Ammon's horn (tissue), 1 donor: ENCODE measurements at places on chromosomes 3 and 15.

DNA sequence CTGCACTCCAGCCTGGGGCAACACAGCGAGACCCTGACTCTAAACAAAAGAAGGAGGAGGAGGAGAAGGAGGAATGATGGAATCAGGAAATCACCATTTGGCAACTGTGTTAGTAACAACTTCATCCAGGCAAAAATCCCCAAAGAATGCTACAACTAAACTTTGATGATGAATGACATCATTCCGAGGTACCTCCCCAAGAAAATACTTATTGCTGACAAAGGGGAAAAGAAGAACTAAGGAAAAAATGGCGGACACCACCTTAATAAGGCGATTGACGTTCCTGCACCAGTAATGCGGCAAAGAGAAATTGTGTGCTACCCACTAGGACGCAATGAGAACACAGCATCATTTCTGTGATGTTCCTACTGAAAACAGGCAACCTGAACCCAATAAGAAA lies 78.2 kb upstream of the SLC6A11 start:
- no peak for DNase-seq

DNA sequence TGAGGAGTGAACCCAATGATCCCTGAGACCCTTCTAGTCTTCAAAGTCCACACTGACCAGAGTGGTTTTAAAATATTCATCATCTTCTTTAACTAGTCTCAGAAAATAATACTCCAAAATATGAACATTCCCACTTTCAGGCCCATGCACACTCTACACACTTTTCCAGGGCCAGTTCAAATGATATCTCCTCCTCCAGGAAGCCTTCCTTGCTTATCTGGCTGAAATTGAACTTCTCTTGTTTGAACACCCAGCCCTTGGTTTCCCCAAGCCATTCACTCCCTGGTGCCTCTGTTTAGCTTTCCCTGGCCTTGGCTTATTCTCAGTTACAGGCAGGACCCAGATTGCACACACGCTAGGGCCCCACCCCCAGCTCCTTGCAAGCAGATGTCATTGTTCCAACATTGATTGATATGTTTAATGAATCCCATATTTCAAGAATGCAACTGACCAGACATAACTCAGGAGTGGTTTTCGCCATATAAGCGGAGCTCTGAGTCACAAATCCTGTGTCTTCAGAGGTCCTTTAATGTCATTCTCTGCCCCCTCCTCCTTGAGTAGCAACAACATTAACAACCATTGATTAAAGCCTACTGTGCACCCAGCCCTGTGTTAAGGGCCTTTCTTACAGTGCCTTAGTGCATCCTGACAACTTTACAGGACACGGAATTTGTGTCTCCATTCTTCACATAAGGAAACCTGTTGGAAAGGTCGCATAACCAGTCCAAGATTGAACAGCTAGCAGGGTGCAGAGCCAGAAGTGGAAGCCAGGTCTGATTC lies 2.1 kb downstream of the ITGA11 start:
- no peak for DNase-seq

DNA sequence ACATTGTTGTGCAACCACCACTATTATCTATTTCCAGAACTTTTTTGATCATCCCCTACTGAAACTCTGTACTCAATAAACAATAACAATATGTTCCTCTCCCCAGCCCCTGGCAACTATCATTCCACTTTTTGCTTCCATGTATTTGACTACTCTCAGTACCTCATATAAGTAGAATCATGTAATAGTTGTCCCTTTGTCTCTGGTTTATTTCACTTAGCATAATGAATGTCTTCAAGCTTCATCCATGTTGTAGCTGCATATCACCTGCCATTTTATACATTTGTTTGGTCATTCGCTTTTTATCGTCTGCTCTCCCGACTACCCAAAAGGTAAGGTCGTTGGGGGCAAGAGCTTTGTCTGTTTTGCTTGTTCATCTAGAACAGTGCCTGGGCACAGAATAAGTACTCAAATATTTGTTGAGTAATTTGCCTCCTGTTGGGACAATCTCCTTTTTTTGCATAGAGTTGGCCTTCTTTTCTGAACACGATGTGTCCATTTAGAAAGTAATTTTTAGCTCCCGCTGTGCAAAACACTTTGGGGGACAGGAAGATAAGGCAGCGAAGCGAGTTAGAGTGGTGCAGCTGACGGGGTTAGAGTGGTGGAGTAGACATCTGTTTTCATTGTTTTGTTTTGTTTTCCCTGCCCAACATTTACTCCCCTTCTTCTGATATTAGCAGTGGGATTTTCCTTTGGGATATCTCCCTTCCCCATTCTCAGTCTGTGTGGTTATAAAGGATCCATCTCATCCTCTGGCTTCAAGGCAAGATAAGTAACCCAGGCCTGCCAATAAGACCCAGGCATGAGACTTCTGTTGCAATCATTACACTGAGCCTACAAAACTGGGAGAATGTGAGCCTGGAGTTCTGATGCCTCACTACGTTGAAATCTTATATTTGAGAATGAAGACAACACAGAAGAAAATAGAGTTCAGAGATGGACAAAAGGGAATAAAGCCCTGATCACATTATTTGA lies 83.4 kb upstream of the RNU6-1 start:
- no peak for DNase-seq

DNA sequence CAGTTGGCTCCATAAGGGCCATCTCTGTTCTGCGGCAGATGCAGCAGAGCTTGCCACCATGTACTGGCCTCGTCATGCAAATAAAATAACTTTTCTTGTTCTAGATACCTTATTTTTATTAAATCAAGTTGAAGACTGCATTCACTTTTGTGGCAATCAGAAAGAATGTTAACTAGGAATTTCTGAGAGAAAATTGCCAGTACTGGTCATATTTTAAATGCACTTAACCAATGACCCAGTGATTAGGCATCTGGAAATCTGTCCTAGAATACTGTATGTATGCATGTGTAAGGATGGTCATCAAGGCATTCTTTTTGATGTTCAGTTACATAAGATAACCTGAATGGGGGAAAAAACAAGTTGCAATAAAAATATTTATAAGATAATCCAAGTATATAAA lies 34.2 kb upstream of the CSPG5 start:
- DNase-seq, result no peak

DNA sequence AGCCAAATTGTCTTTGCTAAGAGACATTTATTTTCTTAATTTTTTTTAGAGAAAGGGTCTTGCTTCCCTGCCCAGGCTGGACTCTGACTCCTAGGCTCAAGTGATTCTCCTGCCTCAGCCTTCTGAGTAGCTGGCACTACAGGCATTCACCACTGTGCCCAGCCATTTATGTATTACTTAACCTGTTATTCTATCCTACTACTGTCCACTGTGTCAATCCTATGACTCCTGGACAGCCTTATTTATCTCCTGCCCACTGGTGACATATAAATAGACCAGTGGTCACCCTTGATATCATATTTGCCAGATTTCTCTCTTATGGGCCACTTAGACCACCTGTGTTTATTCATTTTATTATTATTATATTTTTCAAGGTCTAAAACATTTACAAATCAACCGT lies 161.4 kb downstream of the ROBO1 start:
- no peak for DNase-seq

DNA sequence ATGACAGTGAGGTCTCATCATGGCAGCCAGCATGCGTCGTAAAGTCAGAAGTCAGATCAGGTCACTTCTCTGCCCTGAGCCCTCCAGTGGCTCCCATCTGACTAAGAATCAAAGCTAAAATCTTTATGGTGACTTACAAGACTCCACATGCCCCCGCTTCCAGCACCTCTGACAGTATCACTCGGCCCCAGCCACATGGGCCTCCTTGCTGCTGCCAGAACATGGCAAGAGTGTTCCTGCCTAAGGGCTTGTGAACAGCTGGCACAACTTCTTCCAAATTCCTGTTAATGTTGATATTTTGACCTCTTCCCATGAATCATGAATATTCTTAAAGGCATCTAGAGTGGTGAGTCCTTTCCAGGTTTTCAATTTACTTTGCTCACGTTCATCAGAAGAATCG lies 20.5 kb downstream of the POLR2M start:
- DNase-seq, result no peak

DNA sequence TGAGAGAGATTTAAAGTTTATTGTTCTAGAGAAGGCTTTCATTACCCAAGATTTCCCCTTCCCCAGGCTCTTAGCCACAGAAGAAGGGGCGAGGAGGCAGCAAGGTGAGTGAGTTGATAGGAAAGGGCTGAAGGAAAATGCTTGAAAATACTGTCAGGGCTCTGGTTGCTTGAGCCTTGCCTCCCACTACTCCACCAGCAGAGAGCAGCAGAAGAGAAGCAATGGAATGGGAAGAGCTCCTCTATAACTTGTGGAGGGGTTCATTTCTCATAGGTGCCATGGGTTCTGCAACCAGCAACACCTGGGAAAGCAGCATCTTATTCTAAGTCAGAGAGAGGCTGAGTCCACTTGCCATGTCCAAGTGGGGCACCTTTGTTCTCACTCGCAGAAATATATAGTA lies 184.0 kb upstream of the CNTN6 start:
- peak; percentile 8 for DNase-seq

GRCh38 chr15:68241088-68241935 lies 11.8 kb upstream of the CLN6 start:
- DNase-seq, result no peak

GRCh38 chr3:43348350-43348749 lies 62.0 kb downstream of the SNRK start:
- DNase-seq, result no peak

- DNase-seq, result peak; percentile 58
Measured at GRCh38 chr3:113255100-113255853, 43.9 kb downstream of the BOC start.

DNA sequence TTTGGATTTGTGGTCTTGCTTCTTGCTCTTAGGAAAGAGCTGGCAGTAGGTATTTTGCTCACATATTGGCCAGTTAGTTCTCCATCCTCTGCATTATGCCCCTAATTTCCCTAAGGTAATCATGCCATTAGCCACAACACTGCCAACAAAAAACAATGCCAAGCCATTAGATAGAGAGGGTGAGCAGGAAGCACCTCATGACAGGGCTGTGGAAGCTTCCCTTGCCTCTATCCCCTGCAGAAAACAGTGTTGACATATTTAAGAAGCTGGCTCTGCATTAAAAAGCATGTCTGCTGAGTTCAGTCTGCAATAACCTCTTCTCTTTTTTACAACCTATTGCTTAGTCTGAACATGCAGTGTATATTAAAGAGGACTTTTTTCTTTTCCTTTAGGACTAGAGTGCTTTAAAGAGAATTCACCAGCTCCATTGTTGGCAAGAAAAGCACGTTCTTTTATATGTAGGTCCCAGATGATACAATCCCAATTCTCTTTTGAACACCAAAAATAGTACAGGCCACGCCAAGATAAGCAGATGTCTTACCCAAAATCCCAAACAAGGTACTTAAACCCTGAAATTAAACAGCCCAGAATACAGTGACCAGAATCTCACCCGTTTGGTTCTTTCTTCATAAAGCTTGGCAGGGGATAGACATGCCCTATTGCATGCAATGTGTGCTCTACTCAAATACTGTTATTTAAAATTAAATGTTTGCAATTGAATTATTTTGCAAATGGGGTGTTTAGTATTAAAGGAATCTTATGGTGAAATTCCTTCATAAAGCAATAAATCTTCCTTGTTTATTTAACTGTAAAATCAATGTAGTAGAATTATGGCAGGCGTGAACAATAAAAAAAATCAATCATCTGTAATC lies 93.7 kb upstream of the UBE3A start:
- DNase-seq, result no peak

GRCh38 chr3:162863579-162863978 lies 1367.0 kb downstream of the OTOL1 start:
- no peak for DNase-seq

- no peak for DNase-seq
Measured at GRCh38 chr3:22615790-22616189, 587.3 kb upstream of the UBE2E2 start.

- no peak for DNase-seq
Measured at GRCh38 chr15:73684581-73685455, 635 bp downstream of the CD276 start.

- no peak for DNase-seq
Measured at GRCh38 chr3:142501004-142501926, 53.4 kb upstream of the XRN1 start.
